Ovary (tissue), 10 donors: ENCODE measurements at places on chromosomes 12 and 14.

GRCh38 chr12:131413006-131413405 is 297.9 kb upstream of the SFSWAP start:
- DNase-seq: no peak

GRCh38 chr14:92953526-92953925 is 30.6 kb downstream of the CHGA start:
- DNase-seq: no peak

GRCh38 chr14:97120611-97121031 is 323.4 kb downstream of the VRK1 start:
- no peak for DNase-seq

GRCh38 chr12:52277486-52278245 is 3.2 kb downstream of the KRT86 start:
- DNase-seq: no peak

DNA sequence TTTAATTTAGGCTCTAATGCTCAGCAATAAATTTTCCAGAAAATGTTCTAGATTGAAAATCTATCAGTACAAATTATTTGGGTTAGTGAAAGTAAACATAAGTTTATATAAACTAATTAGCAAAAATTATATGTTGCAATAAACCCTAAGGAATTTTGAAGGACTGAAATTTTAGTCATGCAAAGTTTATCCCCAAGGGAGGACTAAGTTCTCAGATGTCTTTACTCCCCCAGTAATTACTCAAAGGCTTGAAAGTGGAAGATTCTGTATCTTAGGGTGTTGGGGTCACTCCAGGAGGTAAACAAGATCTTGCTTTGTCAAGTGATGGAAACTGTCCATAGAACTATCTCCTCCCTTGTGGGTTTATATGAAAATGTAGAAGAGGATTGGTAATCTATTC is 183.7 kb downstream of the AKAP6 start:
- DNase-seq: no peak

GRCh38 chr14:29749327-29749726 is 178.3 kb downstream of the PRKD1 start:
- no peak for DNase-seq

DNA sequence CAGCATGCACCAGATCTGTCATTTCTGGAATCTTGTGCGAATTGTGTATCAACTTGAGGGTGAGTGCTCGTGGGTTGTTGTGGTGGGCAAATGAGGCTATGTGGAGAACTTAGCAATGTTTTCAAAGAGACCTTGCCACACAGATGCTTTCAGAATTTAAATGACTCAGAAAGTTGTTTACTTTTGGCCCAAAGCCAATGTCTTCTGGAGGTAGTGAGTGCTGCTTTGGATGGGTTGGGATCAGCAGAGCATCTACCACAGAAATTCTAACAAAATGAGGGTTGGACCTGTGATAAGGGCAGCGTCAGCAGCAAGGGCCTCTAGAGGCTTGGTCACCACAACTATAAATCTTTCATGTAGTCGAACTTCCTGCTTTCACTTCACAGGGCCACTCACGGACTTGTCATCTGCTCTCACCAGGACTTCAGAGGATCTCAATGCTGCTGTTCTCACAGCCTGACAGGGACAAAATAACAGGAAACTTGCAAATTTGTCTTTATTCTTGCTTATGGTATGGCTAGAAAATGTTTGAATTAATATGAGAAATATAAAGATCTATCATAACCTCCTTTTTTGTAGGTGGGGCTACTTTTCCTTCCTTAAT is 111.4 kb downstream of the DACT1 start:
- DNase-seq: no peak

DNA sequence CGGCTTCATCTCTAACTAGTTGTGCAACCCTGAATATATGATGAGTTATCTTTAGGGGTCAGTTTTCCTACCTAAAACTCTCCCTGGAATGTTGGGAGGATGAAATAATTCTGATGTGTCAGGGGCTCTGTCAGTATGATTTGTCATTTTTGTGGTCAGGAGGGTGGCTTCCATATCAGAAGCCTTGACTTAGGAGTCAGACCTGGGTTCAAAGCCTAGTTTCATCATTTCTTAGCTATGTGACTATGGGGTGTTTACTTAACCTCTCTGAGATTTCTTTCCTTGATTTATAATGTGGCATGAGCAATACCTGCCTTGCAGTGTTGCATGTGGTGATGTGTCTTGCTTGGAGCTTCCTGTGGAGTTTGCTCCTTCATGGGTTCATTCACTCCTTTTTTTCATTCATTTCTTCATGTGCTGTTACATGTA is 146.8 kb downstream of the CHST11 start:
- DNase-seq: no peak

DNA sequence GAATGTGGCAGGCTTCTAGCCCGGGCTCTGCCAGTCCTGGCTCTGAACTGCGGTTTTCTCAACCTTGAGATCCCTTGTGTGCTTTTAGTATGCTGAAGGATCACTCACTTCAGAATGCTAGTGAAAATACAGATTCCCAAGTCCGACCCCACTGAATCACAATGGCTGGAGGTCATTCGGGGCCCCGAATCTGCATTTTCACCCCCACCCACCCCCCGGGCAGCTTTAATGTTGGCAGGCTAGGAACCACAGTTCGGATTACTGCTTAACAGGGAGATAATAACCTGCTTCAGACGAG is 573 bp upstream of the SUSD6 start:
- DNase-seq: no peak

DNA sequence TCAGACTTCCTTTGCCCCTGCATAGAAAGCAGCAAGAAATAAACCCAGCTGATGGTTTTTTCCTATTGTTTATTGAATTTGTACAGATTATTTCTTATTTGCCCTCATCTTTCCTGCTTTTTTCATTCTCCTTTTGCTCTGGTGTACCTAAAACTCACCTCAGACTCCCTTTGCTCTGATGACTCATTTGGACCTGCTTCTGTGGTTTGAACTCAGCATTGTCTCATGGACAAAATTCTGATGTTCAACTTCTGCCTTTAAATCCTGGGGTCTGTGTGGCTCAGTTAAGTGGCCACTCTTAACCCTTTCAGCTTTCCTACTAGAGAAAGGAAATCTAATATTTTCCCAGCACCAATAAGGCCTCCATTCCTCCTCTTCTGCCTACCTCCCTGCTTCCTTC is 3.5 kb upstream of the SENP1 start:
- no peak for DNase-seq

DNA sequence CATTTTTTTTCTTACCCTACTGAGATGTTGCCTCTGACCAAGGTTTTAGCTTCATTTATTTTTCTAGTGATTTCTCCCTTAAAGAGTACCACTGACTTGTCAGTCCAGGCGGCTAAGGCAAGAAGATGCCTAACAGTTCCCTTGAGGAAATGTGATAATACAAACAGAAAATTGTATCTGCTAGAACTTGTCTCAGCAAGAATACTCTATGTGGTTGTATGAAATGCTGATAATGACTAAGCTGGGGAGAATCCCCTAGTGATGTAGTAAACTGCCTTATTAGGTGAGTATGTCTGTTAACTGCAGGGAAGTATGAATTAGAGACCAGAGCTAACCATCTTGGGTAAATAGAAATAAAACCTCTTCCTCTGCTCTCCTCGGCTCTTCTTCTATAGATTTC is 6.7 kb downstream of the C12orf54 start:
- no peak for DNase-seq

- DNase-seq: no peak
Observed at GRCh38 chr14:92568621-92569479, 55.3 kb downstream of the RIN3 start.

GRCh38 chr12:31482816-31483215 is 108.1 kb downstream of the DENND5B start:
- no peak for DNase-seq

DNA sequence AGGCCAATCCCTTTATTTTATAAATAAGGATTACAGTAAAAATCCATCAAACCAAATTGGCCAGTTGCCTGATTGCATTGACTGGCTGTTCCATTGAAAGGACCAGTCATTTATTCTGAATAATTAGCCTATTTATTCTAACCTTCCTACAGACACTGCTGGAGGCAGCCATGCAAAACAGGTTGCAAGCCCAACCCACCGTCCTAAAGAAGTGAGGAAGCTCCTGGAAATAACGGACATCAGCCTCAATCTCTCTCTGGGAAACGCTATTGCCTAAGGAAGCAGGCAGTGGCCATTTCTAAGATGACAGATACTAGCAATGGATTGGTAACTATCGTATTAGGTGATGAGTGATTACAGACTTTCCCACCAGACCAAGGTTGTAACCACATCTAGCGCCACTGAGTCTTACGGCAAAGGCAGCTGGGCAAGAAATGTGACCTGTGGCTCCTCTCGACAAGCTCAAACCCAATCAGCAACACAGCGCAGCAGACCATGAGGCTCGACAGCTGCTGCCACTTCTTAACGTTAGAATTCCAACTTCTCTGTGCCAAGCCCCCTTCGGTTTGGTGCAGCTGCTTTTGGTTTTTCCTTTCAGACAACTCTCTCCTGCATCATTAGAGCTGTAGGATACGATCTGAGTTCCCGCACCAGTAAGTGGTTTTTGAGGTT is 134.2 kb downstream of the KCNK10 start:
- peak; percentile 43 for DNase-seq

DNA sequence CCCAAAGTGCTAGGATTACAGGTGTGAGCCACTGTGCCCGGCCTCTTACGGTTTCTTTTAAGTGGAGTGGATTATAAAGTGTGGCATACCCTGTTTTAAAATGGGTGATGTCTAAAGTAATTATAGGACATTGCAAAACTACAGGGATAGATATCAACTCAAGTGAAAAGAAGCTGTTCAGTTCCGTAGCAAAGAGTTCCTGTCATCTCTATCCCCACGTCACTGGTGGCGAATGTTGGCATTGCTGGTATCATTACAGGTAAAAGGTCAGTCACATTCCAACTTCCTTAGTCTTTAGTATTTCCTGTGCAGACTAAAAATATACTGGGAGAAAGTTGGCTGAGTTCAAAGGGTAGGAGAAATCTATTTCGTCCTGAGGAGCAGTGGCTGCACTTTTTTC is 95.6 kb upstream of the SLC38A2 start:
- DNase-seq: no peak

- no peak for DNase-seq
Observed at GRCh38 chr12:62233805-62234204, 26.4 kb upstream of the USP15 start.

GRCh38 chr12:69779928-69780327 is 41.3 kb downstream of the RAB3IP start:
- no peak for DNase-seq
